ENCODE measurements at places on chromosomes 4 and X.

GRCh38 chrX:40920351-40920750 is 164.9 kb upstream of the USP9X start:
- DNase-seq = no peak

- no peak for DNase-seq
Measured at GRCh38 chr4:77169481-77169880, 12.5 kb downstream of the CCNG2 start.

- no peak for DNase-seq
Measured at GRCh38 chr4:126354784-126355183, 1040.0 kb downstream of the FAT4 start.

DNA sequence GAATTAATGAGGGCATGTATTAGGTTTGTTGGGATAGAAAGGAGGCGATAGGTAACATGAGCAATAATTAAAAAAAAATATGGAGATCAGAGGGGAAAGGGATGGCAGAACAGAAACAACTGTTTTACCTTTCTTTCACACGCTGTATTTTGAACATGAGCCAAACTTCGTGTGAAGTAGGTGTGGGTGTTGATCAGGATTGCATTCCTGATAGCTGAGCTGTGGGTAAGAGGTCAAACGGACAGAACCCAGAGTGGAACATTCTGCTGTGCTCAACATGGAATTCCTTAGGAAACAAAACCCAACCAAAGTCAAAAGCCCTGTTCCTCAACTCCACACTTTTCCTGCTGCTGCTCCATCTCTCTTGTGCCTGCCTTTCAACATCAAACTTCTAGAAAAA is 162.5 kb upstream of the CASK start:
- DNase-seq = no peak

- no peak for DNase-seq
Measured at GRCh38 chr4:15188605-15189539, 186.6 kb downstream of the CPEB2 start.

- DNase-seq = no peak
Measured at GRCh38 chrX:153460826-153461225, 9.6 kb downstream of the HAUS7 start.

Data from GM12878 (cell line).